ENCODE measurements at places on chromosomes 5 and 9. TPM values are rescaled to one million over a fixed set of nuclear protein-coding genes. Genes with fewer than 3 reads are reported as not detected.

GBGT1 gene
- total RNA-seq, result 5.6 TPM

IL7R gene
- 2.2 TPM for total RNA-seq

NXNL2 gene
- 2.0 TPM for total RNA-seq

GABRA6 gene
- not detected for total RNA-seq

ELAVL2 gene
- total RNA-seq, result 0.17 TPM

ASS1 gene
- 225 TPM for total RNA-seq

PCDHGA12 gene
- 26.0 TPM for total RNA-seq

ZNF879 gene
- total RNA-seq, result 4.9 TPM

SH3TC2 gene
- 1.5 TPM for total RNA-seq

SWI5 gene
- total RNA-seq, result 44.3 TPM

RNF183 gene
- not detected for total RNA-seq

CDH6 gene
- 77.2 TPM for total RNA-seq
